Muscle of back (tissue), 13 donors: ENCODE measurements at places on chromosomes 1 and 21. TPM values are rescaled to one million over a fixed set of nuclear protein-coding genes. Genes with fewer than 3 reads are reported as not detected.

Gene ODR4
- polyA plus RNA-seq: 14.7 TPM

Gene RPS8
- 2,896 TPM for polyA plus RNA-seq

Gene TBX19
- 1.0 TPM for polyA plus RNA-seq

- DNase-seq: no peak
These were observed 10.3 kb upstream of the PROX1 start for GRCh38 chr1:213977486-213977842.

DNA sequence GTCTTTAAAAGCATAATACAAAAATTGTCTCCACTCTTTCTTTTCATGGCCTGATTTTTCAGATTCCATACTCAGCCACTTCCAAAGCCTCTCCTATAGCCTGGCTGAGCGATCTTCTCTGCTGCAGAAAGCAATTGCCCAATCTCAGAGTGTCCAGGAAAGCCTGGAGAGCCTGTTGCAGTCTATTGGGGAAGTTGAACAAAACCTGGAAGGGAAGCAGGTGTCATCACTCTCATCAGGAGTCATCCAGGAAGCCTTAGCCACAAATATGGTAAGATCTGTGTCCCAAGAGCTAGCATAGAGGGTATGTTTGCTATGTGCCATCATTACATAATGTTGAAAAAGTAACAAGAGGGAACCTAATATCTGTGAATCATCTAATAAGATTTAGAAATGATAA is 130.7 kb upstream of the BMP8A start:
- no peak for DNase-seq
